ENCODE measurements at places on chromosomes 7 and 10. TPM values are rescaled to one million over a fixed set of nuclear protein-coding genes. Genes with fewer than 3 reads are reported as not detected.
A peak's percentile ranks its signal among the peaks of the same experiment; 100 is the strongest.

The CYP2W1 gene
- total RNA-seq = not detected

The TRIM74 gene
- not detected for total RNA-seq

DNA sequence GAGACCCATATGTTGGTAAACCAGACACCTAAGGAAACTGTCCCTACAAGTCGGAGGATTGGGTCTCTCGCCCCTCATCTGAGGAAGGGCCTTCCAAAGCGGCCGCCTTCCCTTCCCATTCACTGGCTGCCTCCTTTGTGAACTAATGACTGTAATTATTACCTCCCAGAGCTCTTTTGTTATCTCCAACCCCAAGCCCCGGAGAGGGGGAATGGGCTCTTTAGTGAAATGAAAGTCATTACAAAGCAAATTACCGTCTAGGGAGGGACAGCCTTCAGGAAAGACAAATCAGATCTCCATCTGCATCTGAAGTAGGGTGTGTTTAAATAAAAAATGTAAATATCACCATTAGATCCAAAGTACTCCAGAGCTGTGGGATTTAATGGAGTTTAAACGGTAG lies 2.6 kb upstream of the GAD2 start:
- H3K36me3 ChIP-seq = no peaks in the 10 kb centered on the region
- no peak for DNase-seq
- no peak overlapping the region for H3K4me3 ChIP-seq
- H3K27ac ChIP-seq = no peak overlapping the region

- DNase-seq = no peak
- no peaks in the 10 kb centered on the region for H3K27me3 ChIP-seq
- H3K4me3 ChIP-seq = no peak overlapping the region
- peaks cover 93% of the 10 kb centered on the region for H3K4me1 ChIP-seq
Observed at GRCh38 chr7:116229366-116229765, 19.0 kb downstream of the TES start.

GRCh38 chr7:92133737-92134270 lies 473 bp downstream of the CYP51A1 start:
- peaks cover 23% of the 10 kb centered on the region for H3K36me3 ChIP-seq
- peak overlapping the region; percentile 91 for H3K4me3 ChIP-seq
- DNase-seq = peak; percentile 93
- H3K27ac ChIP-seq = peak overlapping the region; percentile 99
- no peaks in the 10 kb centered on the region for H3K27me3 ChIP-seq

Data from stomach (tissue), 19 donors.